ENCODE measurements at places on chromosomes 16 and 17. TPM values are rescaled to one million over a fixed set of nuclear protein-coding genes. Genes with fewer than 3 reads are reported as not detected.
A peak's percentile ranks its signal among the peaks of the same experiment; 100 is the strongest.

DNA sequence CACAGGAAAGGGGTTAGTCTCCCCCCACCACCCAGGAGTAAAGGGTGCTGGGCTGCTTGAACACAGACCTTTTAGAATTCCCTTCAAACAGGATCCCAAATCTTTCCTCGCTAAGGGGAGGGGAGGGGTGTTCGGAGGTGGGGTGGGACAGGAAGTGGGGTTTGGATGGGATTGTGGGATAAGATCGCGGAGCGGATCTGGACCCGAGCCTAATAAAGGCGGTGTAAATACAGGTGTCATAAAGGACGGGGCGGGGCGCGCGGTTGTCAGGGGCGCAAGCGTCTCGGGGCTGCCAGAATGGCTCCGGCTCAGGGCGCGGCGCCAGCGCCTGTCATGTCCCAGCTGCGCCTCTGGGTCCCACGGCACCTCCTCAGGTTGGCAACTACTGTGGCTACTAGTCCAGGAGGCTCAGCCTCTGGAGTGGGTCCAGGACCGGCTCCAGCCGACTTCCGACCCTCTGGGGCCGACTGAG is 59.8 kb upstream of the FBXO47 start:
- peak; percentile 88 for DNase-seq

- no peak for DNase-seq
Measured at GRCh38 chr17:21125862-21126261, 902 bp upstream of the DHRS7B start.

The MT1F gene
- 81.1 TPM for polyA plus RNA-seq

GRCh38 chr17:34246881-34247280 is 8.2 kb upstream of the CCL2 start:
- no peak for DNase-seq

DNA sequence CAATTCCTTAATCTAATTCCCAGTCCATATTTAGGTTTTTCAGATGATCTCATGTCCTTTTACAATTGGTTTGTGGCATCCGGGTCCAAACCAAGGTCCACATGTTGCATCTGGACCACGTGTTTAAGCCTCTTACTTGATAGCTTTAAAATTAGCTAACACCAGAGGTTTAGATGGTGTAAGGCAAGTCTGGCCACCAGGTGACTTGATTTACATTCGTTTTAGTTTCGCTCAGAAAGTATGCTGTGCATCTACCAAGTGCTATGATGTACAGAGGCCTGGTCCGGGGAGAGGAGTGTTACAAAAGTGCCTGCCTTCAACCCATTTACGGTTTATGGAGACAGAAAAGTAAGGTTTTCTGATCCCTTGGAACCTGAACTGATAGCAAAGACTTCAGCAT is 878 bp upstream of the DNAJA2 start:
- no peak for DNase-seq

The FKBP10 gene
- 260 TPM for polyA plus RNA-seq

The NPIPB9 gene
- polyA plus RNA-seq = not detected

DNA sequence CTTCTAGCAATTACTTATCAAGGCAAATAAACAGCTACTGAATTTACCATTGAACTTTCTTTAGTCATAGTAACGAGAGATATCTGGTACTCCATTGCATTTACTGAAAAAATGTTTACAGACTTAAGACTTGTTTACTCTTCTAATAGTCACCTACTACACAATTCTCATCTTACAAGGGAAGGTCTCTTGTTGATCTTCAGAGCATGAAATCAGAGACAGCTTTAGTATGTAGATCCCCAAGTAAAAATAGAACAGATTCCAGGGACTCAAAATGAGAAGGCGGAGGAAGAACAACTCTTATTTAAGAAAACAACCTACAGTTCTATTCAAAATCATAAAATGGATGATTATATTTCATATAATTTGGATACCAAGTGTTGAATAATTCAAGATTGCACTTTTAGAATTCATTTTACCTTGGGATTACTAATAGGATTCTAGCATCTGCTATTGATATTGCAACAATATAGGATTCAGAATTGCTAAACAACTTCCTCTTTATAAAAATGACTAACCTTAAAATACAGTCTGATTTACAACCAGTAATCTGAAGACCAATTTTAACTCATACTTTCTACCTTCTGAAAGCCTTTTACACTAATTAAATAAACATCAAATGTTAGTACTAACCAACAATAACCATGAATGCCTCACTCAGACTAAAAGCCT is 20.8 kb downstream of the UBE2G1 start:
- DNase-seq = no peak

The DERL2 gene
- polyA plus RNA-seq = 57.6 TPM

DNA sequence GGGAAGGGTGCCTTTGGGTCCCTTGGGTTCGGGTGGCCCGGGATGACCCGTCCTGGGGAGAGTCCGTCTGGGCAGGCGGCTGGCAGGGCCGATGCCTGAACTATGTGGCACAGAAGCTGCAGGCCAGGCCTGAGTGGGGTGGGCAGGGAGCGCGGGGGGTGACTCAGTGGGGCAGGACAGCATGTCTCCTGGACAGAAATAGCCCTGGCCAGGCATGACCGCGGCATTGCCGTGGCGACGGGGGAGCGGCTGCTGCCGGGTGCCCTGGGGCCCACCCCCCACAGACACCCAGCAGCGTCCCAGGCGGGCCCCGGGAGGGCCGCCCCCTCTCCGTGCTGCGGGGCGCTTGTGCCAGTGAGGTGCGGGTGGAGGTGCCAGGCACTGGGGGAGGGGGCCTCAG is 1.8 kb upstream of the C1QTNF8 start:
- DNase-seq = peak; percentile 92

DNA sequence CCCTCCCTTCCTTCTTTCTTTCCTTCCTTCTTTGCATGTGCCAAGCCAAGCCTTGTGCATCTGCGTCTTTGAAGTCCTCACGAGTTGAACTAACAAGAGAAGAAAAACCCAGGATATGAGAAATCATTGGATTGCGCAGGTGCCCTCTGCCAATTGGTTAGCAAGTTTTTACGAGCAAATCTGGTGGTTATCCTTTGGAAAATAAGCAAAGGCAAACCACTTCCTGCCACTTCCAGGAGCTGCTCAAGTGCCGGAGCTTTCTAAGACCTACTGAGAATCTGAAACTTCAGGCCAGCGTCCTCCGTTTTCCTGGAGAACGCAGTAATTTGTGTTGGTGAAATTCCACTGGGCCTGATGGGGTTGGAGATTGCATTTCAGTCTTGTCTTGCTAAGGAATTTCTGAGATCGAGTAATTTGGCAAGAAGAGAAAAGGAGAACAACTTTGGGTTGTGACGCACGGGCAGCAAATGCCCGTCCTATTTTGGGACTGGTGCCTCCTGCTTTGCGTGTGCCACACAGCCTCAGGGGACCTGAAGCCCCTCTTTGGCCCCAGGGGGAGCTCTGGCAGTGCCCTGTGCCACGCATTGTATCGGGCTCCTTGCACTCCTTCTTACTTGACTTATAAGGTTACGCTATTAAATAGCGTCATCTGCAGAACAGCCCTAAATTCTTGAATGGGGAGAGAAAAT is 56.4 kb downstream of the CMIP start:
- no peak for DNase-seq

- peak; percentile 72 for DNase-seq
Measured at GRCh38 chr16:30112197-30113030, 923 bp downstream of the GDPD3 start.

- no peak for DNase-seq
Measured at GRCh38 chr17:16377941-16378341, 3.0 kb upstream of the UBB start.

- peak; percentile 95 for DNase-seq
Measured at GRCh38 chr17:80220054-80220735, at the start of the genes SGSH and SLC26A11. Gene SGSH, minus strand, starts transcription at chr17:80220333. Its CDS starts 20 bp downstream, at chr17:80220313. Gene SLC26A11, plus strand, starts transcription at chr17:80220427. Its CDS starts 1,134 bp downstream, at chr17:80221561.

The G6PC1 gene
- polyA plus RNA-seq = 3.0 TPM

The KRTAP4-3 gene
- polyA plus RNA-seq = not detected

The USP43 gene
- polyA plus RNA-seq = not detected

- DNase-seq = peak; percentile 84
Measured at GRCh38 chr17:8163978-8164814, 1.4 kb upstream of the VAMP2 start.

DNA sequence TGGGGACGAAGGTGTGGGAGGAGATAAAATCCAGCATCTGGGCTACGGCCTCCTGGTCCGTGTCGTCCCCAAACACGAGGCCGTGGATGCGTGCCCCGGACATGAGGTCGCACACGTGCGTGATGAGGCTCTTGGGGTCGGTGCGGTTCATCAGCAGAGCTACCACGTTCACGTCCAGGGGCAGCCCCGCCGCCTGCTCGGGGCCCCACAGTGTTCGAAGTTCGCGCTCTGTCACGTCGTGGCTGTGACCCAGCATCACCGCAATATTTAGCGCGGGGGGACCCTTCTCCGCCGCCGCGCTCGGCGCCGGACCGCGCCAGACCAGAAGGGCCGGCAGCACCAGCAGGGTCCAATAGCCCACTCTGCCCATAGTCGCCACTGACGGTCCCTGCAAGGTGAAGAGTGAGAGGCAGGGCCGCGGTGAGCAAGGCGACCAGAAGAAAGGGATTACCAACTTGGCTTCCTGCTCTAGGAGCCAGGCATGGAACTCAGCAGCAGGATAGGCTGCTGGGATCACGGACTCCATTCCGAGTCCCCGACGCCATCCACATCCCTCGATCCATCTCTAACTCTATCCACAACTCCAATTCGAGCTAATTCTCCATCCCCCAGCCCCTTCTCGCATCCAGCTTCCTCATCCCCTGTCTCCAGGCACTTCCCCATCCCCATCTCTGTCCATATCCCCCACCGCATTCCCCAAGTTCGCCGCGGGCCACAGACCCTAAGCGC is 2.0 kb downstream of the GRIN2A start:
- no peak for DNase-seq

DNA sequence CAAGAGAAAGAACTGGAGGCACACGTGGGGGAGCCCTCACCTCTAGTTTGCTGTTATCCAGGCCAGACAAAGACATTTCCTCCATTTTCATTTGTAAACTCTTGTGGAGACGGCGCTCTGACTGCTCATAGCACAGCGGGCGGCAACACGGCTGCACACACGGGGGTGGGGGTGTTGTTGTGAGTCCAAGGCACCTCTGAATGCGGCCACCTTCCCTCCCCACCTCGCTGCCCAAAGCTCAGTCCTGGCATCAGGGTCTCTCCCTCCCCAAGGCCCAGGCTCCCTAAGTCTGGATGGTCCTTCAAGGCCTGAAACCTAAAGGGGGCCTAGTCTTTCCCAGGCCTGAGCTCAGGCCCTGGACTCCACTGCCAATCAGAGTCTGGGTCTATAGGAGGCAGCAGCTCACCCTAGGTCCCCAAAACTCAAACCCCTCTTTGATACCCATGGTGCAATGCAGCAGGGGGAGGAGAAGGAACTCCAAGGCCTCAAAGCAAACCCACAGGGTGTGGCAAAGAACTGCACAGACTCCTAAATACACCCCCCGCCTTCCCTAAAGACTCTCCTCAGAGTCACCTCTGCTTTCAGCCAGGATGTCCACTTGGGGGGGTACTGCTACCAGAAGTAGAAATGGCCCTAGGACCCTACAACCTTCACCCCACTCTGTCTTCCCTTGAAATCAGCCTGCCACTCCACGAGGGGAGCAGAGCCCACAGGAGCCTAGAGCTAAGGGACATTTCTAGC is 1.5 kb downstream of the ATXN7L3 start:
- peak; percentile 78 for DNase-seq

GRCh38 chr16:84284154-84284722 is 10.4 kb upstream of the WFDC1 start:
- peak; percentile 63 for DNase-seq

The NEURL4 gene
- 52.8 TPM for polyA plus RNA-seq

DNA sequence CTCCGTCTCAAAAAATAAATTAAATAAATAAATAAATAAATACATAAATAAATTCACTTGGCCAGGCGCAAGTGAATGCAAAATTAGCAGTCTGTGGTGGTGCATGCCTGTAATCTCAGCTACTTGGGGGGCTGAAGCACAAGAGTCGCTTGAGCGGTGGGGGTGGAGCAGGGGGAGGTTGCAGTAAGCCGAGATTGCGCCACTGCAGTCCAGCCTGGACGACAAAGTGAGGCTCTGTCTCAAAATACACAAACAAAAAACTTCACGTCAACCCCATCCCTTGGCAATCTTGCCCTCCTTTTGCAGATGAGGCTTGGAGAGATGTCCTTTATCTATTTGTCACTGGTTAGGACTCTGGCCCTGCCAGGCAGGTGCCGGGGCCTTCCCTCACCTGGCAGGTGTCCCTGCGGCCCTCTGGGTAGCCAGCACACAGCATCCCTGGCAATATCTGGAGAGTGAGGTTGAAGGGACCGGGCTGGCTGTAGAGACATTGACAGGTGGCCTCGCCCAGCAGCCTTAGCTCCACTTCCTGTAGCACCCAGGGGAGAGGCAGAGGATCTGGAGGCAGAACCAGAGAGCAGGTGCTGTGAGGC is 4.4 kb downstream of the PRSS36 start:
- DNase-seq = no peak

GRCh38 chr17:82105882-82106687 is 8.0 kb upstream of the FASN start:
- DNase-seq = peak; percentile 69

- DNase-seq = no peak
Measured at GRCh38 chr17:81528651-81529436, 667 bp downstream of the FSCN2 start.

GRCh38 chr16:11079652-11080187 is 135.4 kb downstream of the CLEC16A start:
- peak; percentile 52 for DNase-seq

- DNase-seq = no peak
Measured at GRCh38 chr17:4610162-4610561, 25.8 kb downstream of the SMTNL2 start.

DNA sequence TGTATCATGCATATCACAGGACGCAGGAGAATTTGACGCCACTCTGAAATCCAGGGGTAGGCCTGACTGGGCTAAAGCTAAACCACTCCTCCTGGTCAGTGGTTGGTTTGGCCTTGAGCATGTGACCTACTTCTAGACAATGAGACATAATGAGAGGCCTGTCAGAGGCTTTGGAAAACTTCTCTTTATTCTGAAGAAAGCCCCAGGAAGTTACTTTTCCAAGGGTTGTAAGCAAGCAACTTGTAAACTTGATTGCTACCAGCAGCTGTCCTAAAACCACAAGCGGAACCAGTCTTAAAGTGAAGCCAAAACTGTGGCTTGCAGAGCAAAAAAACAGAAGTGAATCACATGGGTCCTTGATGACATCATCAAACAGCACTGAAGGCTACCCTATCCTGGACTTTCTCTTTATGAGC is 138.2 kb upstream of the COX10 start:
- no peak for DNase-seq

The CDK5R1 gene
- under 0.01 TPM for polyA plus RNA-seq

DNA sequence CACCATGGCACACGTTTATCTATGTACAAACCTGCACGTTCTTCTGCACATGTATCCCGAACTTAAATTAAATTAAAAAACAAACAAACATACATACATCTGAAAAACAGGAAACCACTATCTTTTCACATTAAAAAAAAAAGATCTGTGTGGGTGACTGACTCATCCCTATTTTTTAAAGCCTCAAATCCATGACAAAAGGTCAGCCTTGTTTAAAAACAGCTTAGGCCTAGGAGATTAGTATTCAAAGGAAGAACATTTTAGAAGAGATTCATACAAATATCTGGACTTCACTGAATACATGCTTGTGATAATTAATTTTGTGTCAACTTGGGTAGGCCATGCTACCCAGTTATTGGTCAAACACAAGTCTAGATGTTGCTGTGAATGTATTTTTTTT is 4.7 kb upstream of the PRKAR1A start:
- no peak for DNase-seq
